Hematopoietic multipotent progenitor cell treated with erythropoietin and hydrocortisone succinate and interleukin-3 and kit ligand, for 8 days (in vitro differentiated cells): ENCODE measurements at places on chromosomes 5 and 9.

- no peak for DNase-seq
These were observed 314.1 kb upstream of the PTGER4 start for GRCh38 chr5:40365342-40366330.

GRCh38 chr9:95678759-95679158 is 162.0 kb upstream of the PTCH1 start:
- no peak for DNase-seq

DNA sequence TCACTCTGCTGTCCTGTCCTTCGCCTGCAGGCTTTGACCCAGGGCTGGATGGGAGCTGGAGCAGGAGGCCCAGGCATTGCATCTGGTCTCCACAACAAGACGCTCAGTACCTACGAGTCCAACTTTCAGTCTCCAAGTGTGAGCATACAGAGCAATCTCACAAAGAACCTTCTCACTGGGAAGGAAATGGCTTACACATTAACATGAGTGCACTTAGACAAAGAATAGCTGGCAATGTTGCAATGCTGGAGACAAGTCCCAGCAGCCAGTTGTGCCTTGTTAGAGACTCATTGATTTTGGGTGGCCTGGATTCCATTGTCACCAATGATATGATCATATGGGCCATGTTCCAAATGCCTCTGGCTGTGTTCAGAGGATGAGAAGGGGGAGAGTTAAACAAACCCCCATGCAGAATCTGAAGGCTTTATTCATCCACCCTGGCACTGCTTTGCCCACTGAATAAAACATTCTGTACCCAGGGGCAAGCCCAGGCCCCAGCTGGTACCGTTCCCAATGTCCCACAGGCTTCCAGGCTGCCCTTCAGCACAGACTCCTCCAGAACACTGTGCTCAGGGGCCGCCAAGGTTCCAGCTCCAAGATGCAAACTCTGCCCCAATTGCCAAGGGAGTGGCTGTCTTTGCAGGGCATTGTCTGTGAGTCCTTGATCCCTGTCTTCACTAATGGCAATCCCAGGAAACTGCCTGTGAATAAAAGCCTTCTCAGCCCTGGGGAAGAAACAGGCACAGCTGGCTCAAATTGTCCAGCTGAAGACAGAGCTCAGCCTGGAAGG is 185.5 kb downstream of the HSD17B3 start:
- no peak for DNase-seq

DNA sequence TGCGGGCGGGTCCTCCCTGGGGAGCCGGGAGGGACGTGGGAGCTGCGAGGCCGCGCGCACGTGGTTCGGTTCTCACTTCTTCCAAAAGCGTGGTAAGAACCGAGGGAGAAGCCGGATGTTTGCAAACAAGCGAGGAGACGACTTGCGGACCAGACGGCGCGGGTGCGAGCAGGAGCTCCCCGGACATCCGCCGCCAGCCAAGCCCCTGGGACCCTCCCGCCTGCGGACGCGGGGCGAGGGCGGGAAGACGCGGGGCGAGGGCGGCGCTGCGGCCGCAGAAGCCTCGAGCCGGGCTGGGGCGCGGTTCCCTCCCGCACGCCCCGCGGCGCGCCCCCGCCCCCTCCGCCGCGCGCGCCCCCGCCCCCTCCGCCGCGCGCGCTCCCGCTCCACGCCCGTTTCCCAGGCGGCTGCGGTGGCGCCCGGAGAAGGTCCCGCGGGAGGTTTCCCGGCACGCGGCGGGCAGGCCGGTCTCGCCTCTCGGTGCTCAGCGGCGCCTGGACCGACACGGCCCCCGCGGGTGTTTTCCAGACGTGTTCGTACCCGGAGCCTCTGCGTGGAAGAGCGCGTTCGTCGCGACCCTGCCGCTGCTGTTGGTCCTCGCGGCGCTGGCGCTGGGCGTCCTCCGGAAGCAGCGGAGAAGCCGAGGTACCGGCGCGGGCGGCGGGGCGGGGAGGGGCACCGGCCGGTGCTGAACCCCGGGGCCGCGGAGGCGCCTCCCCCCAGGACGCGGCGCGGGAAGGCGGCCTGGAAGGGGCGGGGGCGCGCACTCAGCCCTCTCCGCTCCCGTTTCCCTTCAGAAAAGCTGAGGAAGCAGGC is 12.8 kb downstream of the BTNL9 start:
- DNase-seq = no peak

- peak; percentile 28 for DNase-seq
These were observed 23.9 kb upstream of the PPP2CA start for GRCh38 chr5:134249469-134250379.

DNA sequence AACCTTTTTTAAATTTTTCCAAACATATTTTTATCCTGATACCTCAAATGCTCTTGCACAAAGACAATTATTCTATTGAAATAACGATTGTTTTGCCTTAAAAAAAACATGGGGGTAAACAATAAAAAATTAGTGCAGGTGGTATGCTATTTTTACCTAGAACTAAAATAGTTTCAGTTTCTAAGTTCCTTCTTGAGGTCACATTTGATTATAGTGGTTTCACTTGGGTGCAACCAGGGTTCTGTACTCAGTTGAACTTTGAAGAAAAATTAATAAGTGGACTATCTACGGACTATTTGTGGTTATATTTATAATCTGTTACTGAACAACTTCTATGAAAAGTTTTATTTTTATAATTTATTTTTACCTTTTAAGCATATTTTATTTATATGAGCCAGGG is 387.1 kb upstream of the IZUMO3 start:
- no peak for DNase-seq

- no peak for DNase-seq
These were observed at the start of gene IL31RA for GRCh38 chr5:55850839-55851674. Gene IL31RA (plus strand): TSS chr5:55851357. CDS start chr5:55851571, 214 bp downstream.

DNA sequence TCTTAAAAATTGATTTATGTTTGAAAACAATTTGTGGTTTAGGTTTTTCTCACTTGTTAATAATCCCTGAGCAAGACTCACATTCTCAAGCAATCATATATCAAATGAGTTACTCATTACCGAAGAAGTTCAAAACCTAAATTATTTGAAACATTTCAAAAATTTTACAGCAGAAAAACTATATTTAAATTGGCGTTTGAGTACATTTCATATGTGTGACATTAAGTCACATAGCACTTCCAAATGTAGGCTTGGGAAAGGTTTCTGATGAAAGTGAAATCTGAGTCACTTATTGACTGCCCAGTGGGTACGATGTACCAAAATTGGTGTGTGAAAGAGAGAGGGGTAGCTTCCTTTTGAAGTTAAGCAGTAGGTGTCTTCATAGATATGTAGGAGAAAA is 411.4 kb upstream of the SGCD start:
- no peak for DNase-seq

- DNase-seq = no peak
These were observed 52.4 kb downstream of the FSTL4 start for GRCh38 chr5:133559960-133560359.

DNA sequence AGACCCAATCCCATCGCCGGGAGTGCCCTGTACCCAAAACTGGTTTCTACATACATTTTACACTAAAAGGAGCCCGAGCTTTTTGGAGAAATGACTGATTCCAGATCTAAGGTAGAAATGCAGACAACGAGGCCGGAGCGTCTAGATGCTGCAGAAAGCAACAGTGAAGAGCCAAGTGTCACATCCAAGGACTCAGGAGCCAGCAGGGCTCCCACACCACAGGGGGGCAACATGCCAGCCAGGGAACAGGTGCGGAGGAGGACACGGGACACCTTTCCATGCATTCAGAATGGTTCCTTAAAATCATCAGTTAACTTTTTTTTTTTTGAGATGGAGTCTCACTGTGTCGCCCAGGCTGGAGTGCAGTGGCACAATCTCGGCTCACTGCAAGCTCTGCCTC is 23.1 kb upstream of the NRARP start:
- no peak for DNase-seq

- DNase-seq = no peak
These were observed 631.8 kb downstream of the GABRG2 start for GRCh38 chr5:162699361-162699760.

DNA sequence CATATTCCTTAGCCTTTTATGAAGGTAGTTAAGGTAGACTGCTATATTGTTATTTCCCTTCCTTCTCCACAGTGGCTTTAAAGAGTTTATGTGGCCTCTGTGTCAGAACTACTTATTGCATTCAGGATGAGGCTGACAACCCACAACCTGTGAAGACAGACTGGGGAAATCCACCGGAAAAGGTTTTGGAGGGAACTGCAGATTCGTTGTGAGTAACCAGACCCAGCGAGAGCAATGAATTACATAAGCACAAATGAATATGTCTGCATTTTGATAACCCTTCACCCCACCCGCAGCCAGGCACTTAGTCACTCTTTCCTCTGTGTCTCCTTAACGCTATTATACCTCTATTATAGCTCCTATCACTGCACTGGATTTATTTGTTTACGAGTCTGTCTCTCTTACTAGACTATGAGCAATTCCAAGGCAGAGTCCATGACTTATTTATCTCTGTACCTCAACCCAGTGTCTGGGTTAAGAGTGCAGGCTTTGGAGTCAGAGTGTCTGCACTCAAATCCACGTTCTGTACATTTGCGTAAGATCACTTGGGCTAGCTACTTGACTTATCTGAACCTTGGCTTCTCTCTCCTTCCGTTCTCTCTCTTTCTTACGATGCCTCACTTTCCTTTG is 19.2 kb downstream of the KCTD16 start:
- DNase-seq = no peak

DNA sequence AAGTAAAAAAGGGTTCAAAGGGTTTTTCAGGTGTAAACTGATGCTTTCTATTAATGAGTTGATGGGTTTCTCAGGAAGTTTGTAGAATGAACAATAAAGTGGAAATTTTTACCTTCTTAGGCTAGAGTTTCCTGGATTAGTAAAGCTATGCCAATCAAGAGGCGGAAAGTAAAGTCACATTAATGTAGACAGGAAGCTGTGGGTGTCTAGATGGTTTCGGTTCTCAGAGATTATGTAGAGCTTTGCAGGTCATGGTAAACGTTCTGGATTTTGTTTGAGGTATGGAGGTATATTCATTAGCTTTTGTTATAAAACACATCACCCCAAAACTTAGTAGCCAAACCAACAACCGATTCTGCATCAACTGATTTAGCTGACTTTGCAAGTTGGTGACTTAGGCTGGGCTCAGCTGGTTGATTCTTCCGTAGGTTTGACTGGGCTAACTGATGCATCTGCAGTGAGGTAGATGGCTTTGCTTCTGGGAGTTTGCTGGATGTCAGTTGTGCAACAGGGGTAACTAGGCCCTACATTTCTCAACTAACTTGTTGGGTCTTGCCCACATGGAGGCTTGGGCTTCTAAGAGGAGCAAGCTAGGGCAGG is 273.8 kb downstream of the MSX2 start:
- no peak for DNase-seq

- no peak for DNase-seq
These were observed 192.4 kb downstream of the DOCK8 start for GRCh38 chr9:406886-407654.

GRCh38 chr9:33221568-33221884 is 18.4 kb upstream of the SPINK4 start:
- no peak for DNase-seq

- DNase-seq = peak; percentile 61
These were observed 937 bp upstream of the MACROH2A1 start for GRCh38 chr5:135399794-135400542.

- DNase-seq = no peak
These were observed 252.5 kb downstream of the NNT start for GRCh38 chr5:43855452-43855851.

- DNase-seq = no peak
These were observed 86.0 kb downstream of the TRPC7 start for GRCh38 chr5:136279314-136279713.

DNA sequence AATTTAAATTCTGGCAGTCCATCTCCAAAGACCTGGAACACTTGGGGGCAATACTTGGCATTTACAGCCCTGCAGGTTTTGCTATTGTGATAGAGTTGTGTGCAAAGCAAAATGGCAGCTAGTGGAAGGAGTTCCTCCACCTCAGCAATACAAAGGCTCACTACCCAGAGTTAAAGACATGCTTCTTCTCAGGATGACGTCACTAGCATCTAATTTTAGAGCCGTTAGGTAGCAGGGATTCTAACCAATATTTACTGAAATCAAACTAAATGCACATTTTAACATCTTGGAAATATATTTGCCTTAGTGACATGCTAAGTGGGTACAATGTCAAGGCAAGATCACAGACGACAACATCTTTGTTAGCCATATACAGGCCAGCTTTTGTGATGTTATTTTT is 261.6 kb downstream of the MAN2A1 start:
- DNase-seq = no peak

- no peak for DNase-seq
These were observed 67.4 kb downstream of the KLF9 start for GRCh38 chr9:70347046-70347445.

DNA sequence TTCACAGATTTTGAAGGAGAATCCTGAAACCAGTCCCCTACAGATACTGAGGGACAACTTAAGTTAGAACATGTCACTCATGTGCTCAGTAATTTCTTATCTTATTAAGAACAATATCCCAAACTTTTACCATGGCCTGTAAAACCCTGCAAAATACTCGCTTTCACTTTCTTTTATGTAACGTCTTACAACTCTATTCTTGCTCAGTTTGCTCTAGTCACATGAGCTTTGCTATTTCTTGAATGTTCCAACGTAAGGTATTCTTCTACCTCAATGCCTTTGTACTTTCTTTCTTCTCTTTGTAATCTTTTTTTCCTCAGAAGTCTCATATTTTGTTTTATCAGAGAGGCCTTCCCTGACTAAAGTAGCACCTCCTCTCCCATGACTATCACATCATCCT is 14.1 kb downstream of the TMEM38B start:
- no peak for DNase-seq

DNA sequence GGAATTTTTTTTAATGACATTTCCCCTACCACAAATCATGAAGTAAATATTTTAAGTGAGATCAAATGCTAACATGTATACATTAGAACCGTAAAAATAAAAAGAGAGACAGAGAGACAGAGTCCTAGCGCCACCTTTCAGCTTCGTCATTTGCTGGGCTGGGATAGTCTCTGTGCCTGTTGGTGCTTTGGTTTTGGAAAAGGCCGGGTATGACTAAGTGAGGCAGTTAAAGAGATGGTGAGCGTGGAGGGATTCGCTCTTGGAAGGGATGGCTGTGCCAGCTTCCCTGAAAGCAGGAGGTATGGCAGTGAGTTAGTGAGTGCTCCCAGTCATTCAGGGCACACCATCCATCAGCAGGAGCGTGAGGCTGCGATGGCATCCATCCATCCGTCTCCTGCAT is 729.6 kb upstream of the WWC1 start:
- no peak for DNase-seq

DNA sequence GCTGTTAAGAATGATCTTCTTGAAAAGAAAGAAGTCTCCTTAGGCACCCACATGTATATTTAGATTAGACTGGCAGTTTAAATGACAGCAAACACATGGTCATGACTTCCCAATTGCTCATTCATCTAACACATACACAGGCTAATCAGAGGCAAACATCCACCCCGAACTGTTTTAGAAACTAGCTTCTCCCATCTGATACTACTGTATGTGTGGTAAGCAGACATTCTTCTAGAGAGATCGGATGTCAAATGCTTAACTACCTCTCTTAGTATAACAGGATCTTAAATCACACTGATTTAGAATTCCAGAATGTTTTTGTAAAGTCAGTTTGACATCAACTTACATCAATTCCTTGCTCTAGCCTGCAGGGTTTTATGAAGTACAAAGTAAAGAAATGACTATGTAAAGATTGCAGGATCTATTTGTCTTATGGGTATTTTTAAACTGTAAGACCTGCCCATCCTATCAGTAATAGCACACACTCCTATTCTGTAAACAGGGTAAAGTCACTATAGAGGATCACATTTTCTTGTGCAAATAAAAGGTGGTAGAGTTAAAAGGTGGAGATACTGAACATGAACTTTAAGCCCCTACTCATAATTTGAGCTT is 239.7 kb downstream of the MLLT3 start:
- peak; percentile 98 for DNase-seq
